Activated CD4-positive, alpha-beta T cell treated with anti-CD3 and anti-CD28 coated beads for 48 hours (primary cell): ENCODE measurements at places on chromosomes 7 and 10.

GRCh38 chr7:135258585-135258984 lies 24.9 kb downstream of the STRA8 start:
- DNase-seq, result no peak

GRCh38 chr10:131579251-131580071 lies 267.9 kb upstream of the TCERG1L start:
- DNase-seq, result no peak

GRCh38 chr10:114684822-114685209 lies 26.7 kb upstream of the ABLIM1 start:
- DNase-seq, result no peak

- DNase-seq, result no peak
Measured at GRCh38 chr7:99255463-99255862, 17.2 kb upstream of the MYH16 start.

- no peak for DNase-seq
Measured at GRCh38 chr7:67348171-67348570, 351.5 kb downstream of the TYW1 start.

DNA sequence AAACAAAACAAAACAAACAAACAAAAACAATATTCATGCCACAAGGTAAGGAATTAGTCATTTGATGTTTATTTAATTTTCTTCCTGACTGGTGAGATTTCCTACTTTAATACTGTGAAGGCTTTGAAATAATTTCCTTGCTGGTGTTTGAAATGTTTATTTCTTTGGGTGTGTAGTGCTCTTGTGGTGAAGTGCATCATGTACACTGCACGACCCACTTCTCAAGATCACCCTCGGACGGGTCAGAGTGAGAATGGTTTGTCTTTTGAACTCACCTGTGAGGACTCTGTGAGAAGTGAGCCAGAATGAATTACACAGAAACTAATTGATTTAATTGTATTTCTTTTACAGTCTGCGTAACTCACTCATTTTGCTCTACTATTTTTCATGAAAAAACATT lies 1211.5 kb downstream of the SORCS1 start:
- DNase-seq, result no peak
